ENCODE measurements at places on chromosomes 2 and 18. TPM values are rescaled to one million over a fixed set of nuclear protein-coding genes. Genes with fewer than 3 reads are reported as not detected.

The FSIP2 gene
- polyA plus RNA-seq = 3.0 TPM

The ATP6V1B1 gene
- polyA plus RNA-seq = 78.1 TPM

The RAD51AP2 gene
- polyA plus RNA-seq = 0.23 TPM

The RAB6C gene
- polyA plus RNA-seq = 0.44 TPM

The IL1A gene
- polyA plus RNA-seq = 0.06 TPM

The PGAP1 gene
- polyA plus RNA-seq = 35.8 TPM
